ENCODE measurements at places on chromosomes 6 and 20.

- no peak for DNase-seq
Observed at GRCh38 chr6:1724616-1725015, 114.9 kb downstream of the FOXC1 start.

DNA sequence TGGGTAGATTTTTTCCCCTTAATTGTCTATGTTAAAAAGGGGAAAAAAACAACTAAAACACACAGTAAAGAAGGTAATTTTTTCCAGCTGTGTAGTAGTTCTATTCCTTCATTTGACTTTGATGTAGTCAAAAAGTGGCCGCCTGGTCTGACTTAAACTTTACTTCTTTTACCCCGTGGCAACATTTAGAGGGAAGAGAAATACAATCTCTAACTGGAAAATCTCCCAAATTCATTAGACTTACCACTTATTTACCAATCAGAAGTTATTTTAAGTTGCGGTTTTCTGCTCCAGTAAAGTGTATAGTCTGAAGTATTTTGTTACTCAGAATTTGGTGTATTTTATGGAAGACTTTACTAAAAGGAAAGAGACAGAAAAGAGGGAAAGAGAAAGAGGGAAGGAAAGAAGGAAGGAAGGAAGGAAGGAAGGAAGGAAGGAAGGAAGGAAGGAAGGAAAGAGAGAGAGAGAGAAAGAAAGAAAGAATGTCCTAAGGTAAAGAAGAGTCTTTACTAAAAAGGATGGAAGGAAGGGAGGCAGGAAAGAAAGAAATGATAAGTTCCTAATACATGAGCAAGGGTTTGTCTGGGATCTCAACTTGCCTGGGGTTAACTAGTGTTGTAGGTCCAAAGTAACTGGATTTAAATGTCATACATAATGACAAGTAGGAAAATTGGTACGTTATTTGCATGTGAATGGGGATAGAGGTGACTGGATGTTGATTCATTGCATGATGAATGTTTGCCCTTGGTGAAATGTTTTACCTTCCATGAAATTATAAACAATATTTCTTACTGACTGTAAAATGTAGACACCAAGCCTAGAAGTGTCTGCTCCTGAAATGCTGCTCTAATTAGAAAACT lies 135.1 kb downstream of the SAMD5 start:
- no peak for DNase-seq

GRCh38 chr6:66496659-66497058 lies 789.6 kb upstream of the EYS start:
- peak; percentile 4 for DNase-seq

- no peak for DNase-seq
Observed at GRCh38 chr6:166852451-166852975, 103.8 kb downstream of the RNASET2 start.

DNA sequence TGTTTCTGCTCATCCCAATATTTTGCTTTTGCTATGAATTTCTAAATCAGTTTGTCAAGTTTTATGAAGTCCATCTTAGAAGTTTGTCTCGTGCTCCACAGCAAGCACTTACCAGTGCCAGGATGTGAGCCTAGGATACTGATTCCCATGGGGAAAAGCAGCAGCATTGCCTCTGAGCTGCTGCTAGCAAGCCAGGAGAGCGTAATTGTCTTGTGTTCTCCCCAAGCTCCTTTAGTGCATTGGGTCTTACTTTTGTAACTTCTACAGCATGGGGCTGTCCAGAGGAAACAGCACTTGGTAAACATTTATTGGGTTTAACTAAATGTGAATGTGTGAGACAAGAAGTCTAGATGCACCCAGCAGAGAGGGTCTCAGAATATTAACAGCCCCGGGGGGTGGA lies 76.1 kb downstream of the RNF182 start:
- DNase-seq = no peak

GRCh38 chr6:136955123-136955522 lies 33.0 kb downstream of the SLC35D3 start:
- no peak for DNase-seq

Data from HL-60 (cell line).